Neural crest cell (in vitro differentiated cells): ENCODE measurements at places on chromosomes 13 and 19. TPM values are rescaled to one million over a fixed set of nuclear protein-coding genes. Genes with fewer than 3 reads are reported as not detected.
A peak's percentile ranks its signal among the peaks of the same experiment; 100 is the strongest.

DNA sequence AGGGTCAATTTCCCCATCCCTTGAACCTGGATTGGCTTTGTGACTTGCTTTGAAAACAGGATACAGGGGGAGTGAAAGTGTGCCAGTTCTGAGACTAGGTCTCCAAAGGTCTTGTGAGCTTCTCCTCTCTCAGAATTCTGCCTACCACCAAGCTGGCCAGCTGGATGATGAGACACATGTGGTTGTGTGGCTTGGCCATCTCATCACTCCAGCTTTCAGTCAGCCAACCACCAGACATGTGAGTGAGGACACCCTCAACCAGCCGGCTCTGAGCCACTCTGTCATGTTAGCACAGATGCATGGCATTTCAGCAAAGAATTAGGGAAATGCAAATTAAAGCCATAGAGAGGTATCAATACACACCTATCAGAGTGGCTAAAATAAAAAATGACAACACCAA lies 29.5 kb downstream of the ENOX1 start:
- DNase-seq, result no peak

DNA sequence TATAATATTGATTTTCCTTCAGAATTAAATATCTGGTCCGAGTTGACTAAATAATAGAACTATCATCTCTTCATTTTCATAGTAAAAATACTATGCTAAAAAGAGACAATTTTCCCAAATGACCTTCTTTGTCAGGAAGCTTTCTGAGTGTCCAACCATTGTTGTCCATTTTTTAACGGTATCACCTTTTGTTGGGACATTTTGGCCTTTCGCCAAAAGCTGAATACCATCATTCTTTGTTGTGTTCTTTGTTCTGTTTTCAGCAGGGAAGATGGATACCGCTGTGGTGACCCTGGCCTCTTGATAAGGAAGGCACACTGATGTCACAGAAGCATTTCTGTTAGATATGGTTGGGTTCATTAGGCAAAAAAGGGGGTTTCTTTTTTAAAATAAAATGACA lies 654.4 kb upstream of the GPC6 start:
- no peak for DNase-seq

GRCh38 chr19:5369962-5370367 lies 29.4 kb upstream of the PTPRS start:
- peak; percentile 76 for DNase-seq

DNA sequence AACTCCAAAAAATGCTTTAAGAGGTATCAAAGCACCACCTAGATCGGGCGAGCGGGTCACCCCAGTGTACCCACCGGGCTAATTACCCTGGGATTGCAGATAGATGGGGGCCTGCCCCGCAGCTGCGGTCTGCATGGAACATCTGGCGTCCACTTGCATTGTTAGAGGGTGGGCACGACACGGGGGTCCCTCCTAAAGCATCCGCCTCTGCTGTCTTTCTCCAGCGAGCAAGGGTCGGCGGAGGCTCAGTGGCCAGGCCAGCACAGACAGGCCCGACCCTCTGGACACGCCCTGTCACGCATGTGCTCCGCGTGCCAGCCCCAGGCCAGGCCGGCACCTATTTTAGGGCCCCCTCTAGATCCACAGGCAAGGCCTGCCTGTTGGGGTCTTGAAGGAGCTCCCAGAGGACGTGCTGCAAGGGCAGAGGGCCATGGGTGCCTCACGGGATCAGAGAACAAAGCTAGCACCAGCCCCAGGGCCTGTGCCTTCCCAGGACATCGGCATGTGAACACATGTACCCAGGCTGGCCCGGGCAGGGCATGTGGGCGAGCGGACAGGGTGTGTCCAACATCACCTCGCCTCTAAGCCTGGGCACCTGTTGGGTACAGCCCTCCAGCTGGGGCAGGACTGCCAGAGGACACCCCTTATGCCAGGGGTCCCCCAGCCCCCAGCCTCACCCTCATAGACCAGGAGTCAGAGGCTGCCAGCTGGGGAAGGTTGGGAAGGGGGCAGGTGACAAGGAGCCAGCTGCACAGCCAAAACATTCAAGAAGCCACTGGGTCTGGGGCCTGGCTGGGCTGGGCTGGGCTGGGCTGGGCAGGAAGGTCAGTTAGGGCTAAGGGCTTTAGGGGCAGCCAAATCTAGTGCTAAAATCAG lies 35.6 kb upstream of the NANOS3 start:
- no peak for DNase-seq

DNA sequence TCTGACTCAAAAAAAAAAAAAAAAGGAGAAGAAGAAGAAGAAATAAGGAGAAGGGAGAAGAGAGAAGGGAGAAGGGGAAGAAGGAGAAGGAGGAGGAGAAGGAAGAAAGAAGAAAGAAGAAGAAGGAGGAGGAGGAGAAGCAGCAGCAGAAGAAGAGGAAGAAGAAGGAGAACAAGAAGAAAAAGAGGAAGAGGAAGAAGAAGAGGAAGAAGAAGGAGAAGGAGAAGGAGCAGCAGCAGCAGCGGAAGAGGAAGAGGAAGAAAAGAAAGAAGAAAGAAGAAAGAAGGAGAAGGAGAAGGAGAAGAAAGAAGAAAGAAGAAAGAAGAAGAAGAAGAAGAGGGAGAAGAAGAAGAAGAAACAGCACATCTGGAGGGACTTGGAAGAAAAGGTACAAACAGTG lies 4.1 kb upstream of the CNN1 start:
- DNase-seq, result no peak

GRCh38 chr19:39465956-39466747 lies 14.5 kb upstream of the TIMM50 start:
- DNase-seq, result no peak

CGB2 gene
- total RNA-seq, result not detected in 2 replicates

MAMSTR gene
- 2.4 and 2.6 TPM in 2 replicates for total RNA-seq

GPC5 gene
- total RNA-seq, result 0.28 and 0.84 TPM in 2 replicates
